Activated naive CD8-positive, alpha-beta T cell treated with anti-CD3 and anti-CD28 coated beads, Interleukin-2, amount 10 ng/mL, durations not matched to agents 7 days and 5 days (primary cell): ENCODE measurements at places on chromosomes 2 and 18. TPM values are rescaled to one million over a fixed set of nuclear protein-coding genes. Genes with fewer than 3 reads are reported as not detected.

DNA sequence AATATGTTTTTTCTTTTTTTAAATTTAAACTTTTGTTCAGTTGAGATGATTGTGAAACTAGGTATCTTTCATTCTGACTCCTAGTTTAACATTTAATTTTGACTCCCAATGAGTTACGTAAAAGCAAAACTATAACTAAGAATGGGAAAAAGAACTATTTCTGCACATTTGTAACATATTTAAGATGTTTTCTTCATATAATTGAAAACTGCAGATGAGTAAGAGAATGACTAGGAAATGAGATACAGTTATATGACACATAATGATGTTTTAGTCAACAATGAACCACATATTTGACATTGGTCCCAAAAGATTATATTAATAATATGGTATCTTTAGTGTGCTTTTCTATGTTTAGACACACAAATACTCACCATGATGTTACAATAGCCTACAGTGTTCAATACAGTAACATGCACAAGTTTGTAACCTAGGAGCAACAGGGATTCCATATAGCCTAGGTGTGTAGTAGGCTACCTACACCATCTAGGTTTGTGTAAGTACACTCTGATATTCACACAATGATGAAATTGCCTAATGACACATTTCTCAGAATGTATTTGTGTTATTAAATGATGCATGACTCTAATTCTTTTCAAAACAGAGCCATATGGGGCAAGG, 12.6 kb downstream of the ERMN start:
- DNase-seq = no peak

GRCh38 chr2:132623096-132623839, 46.7 kb downstream of the LYPD1 start:
- DNase-seq = no peak

DNA sequence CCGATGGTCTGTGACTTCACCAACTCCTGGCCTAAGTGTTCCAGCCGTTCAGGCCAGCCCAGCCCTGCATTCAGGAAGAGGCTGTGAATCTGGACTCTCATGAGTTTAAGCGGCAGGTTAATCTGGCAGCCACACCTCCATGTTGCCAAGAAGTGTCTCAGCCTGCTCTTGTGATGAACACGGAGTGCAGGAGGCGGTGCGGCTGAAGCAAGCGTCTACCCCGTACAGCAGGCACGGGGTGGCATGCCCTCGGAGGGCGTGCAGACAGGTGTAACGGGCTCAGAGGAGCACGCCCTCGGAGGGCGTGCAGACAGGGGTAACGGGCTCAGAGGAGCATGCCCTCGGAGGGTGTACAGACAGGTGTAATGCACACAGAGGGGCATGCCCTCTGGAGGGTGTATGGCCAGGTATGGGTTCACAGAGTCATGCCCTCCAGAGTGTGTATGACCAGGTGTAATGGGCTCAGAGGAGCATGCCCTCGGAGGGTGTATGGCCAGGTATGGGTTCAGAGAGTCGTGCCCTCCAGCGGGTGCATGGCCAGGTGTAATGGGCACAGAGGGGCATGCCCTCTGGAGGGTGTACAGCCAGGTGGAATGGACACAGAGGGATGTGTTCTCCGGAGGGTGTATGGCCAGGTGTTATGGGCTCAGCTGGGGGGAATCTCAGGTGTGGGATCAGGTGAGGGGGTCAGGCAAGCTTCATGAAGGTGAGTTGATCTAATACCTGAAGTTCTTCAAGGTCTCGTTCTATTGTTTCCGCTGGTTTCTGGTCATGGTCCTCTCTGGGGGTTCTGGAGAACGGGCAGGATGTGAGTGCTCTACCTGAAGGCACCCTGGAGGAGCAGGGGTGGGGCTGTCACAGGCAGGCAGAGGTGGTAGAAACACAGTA, 22.6 kb downstream of the CROCC2 start:
- DNase-seq = no peak

The CENPO gene
- 38.8 TPM for total RNA-seq

DNA sequence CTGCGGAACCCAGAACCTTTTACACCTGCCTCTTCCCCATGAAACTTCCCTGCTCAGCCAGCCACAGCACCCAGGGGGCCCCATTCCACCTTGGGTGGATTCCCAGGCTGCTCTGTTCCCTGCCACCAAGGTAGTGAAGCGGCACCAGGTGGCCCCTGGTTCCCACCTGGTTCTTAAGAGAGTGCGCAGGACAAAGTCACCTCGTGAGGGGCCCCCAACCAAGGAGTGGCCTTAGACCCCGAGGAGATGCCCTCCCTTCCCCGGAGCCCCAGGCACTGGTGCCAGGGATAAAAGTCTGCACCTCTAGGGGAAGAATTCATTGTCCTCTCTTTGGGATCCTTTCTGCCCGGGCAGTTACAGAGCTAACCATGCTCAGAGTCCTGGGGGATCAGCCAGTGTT, 3.1 kb upstream of the LPIN1 start:
- no peak for DNase-seq

- DNase-seq = no peak
Observed at GRCh38 chr2:163462993-163463392, 272.8 kb downstream of the FIGN start.

The SEH1L gene
- total RNA-seq = 43.5 TPM

The SERPINB12 gene
- not detected for total RNA-seq

The GALR1 gene
- total RNA-seq = not detected

GRCh38 chr2:54773838-54774237, 50.4 kb downstream of the EML6 start:
- DNase-seq = no peak

GRCh38 chr2:234863043-234863934, 88.5 kb upstream of the SH3BP4 start:
- DNase-seq = no peak

- no peak for DNase-seq
Observed at GRCh38 chr2:225761396-225761795, 361.9 kb downstream of the NYAP2 start.

DNA sequence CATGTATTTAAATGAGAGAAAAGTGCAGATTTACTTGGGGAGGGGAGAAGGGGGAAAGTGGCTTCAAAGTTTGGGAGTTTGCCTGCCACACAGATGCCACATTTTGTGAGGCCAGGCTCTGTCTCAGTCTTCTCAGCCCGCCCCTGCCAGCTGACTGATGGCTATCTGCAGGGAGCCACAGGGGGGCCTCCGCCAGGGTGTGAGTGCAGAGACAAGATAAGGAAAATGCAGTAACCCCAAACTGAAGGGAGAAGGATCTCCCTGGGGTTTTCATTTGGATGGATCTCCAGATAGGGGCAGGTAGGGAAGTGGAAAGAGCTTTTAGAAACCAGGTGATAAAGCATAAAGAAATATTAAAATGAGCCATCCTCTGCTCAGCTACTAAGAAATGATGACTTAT, 128.8 kb downstream of the ZNF521 start:
- DNase-seq = no peak

GRCh38 chr18:39274535-39274934, 1708.9 kb upstream of the CELF4 start:
- DNase-seq = no peak

DNA sequence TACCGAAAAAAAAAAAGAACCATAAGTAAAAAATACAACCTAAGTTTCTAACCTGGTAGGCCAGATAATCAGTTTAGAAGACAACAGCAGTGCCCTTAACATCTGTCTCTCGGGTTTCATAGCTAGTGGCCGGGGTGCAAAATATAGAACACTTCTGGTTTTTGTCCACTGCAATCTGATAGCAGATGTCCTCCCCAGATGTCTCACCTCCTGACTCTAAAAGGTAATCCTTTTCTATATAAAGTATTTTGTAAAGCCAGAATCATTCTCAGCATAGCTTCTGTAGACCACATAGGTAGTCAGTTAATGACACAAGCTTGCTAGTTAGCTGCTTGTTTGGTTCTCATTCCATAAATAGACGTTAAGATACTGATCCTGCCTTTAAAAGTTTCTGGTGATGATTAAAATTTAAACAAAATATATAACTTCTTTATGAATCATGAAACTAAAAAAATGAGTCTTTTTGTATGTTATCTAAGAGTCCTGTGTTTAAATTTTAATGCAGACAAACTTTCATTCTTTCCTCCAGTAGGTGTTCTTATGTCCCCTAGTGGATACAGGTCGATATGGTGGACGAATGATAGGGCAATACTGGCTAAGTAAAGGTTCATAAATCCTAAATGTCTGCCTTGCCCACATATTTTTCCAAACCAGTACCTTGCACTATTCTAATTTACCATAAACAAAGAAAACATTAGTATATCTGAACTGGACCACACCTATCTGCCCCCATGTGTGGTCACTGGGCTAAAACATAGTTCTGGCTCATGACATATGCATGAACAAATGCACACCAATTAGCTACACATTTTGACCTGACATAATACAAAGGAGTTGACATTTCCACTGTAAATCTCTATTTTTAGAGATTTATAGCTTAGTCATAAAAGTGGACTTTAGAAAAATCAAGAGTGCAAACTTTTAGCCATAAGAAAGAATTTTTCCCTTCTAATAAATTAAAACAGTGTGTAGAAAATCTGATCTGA, 171.0 kb downstream of the SRBD1 start:
- no peak for DNase-seq

The CWC22 gene
- 22.2 TPM for total RNA-seq

DNA sequence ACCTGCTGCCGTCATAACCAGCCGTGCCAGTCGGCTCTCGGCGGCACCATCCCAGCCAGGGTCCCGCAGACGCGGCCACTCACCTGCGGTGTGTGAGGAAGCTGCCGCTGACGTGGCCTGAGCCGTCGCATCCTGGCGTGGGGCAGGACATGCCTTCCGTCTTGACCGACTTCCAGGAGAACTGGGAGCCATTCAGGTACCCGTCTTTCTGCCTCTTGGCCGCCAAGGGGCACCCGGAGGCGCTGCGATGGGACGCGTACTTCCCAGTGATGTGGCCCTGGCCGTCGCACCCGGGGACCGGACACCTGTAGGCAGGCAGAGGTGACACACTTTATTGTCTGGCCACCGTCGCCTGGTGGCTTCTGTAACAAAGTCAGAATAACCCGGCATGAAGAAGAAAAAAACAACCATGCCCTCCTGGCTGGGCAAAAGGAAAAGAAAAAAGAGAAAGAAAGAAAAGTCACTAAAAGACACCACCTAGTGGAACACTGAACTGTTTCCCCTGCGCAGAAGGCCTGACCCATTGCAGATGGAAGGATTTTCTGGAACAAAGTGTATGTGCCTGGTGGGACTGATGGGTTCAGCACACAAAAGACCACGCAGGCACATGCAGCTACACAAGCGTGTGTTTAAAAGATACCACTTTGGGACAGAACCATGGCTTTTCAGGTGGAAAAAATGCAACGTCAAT, 94.9 kb upstream of the PXDN start:
- no peak for DNase-seq

The CHST9 gene
- not detected for total RNA-seq

The RPRM gene
- not detected for total RNA-seq

The VSNL1 gene
- not detected for total RNA-seq

DNA sequence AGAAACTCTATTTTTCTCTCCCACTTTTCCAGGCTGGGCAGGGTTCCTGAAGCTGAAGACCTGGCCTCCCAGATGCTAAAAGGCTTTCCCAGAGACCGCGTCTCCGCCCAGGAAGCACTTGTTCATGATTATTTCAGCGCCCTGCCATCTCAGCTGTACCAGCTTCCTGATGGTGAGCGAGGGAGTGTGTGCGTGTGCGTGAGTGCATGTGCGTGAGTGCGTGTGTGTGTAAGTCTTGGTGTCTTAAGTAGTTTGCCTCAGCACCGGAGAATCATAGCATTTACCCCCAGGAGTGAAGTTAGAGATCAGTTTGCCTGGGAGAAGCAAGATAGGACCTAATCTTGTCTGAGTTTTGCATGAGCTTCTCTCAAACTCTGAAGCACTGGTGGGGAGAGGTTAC, 73.7 kb downstream of the CDK15 start:
- no peak for DNase-seq

The UGT1A3 gene
- not detected for total RNA-seq

The ADNP2 gene
- 24.4 TPM for total RNA-seq

DNA sequence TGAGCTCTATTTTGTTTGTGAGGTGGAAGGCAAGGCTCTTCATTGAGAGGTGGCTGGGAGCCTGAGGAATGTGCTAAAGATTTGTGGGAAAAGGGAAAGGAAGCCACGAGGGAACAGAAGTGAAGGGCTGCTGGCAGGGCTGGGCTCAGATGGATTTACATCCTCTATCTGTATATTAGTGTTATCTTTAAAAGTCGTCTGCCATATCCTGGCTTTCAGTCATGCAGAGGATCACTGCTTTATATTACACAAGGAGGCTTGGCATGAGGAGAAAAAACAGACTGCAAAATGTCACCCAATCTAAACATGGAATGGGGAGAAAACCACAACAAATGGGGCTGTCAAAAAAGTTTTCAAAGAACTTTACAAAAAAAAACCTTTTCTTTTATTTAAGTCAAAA, 434.4 kb downstream of the HRH4 start:
- no peak for DNase-seq

The CIB4 gene
- not detected for total RNA-seq

The TSPYL6 gene
- total RNA-seq = not detected

The OTX1 gene
- not detected for total RNA-seq

- no peak for DNase-seq
Observed at GRCh38 chr18:70024829-70025228, 77.2 kb upstream of the CD226 start.

The SPHKAP gene
- not detected for total RNA-seq

GRCh38 chr2:139813340-139813739, 1033.2 kb upstream of the NXPH2 start:
- no peak for DNase-seq

DNA sequence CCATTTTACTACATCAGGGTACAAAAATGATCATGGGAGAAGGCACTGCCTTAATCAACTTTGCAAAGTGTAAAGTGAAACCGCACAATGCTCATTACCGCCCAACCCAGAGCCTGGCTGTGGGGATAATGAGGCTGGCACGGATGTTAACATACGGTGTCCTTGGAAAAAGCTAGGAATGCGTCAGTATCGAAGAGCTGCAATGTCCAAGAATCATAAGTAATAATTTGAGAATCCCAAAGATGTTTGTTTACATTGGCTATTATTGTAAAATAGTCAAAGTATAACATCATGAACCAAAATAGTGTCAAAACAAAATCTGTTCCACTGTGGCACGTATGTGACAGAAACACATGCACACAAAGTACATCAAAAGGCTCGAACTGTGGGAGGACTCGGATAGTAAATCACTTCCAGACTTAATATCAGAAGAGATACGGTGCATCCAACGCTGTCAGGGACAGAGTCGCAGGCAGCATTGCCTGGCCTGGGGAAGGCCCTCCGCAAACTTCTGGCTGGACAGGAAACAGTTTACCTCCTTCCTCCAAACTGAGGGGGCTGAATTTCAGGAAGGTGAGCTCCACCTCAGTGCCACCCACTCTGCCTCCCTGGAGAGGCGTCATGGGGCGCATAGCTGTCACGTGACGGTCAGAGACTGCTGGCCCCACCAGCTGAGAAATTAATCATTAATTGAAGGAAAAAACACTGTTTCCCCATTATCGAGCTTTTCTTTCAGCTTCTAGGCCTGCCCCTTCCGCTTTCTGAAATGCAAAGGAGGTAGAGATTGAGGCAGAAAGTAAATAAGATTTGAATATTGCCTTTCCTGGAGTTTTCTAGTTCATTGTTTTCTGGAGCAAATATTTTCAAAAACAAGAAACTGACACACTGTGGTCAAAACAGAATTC, 1.8 kb upstream of the ID2 start:
- no peak for DNase-seq

The TBC1D8 gene
- total RNA-seq = 1.4 TPM
